ENCODE measurements at places on chromosomes 5 and 9.

DNA sequence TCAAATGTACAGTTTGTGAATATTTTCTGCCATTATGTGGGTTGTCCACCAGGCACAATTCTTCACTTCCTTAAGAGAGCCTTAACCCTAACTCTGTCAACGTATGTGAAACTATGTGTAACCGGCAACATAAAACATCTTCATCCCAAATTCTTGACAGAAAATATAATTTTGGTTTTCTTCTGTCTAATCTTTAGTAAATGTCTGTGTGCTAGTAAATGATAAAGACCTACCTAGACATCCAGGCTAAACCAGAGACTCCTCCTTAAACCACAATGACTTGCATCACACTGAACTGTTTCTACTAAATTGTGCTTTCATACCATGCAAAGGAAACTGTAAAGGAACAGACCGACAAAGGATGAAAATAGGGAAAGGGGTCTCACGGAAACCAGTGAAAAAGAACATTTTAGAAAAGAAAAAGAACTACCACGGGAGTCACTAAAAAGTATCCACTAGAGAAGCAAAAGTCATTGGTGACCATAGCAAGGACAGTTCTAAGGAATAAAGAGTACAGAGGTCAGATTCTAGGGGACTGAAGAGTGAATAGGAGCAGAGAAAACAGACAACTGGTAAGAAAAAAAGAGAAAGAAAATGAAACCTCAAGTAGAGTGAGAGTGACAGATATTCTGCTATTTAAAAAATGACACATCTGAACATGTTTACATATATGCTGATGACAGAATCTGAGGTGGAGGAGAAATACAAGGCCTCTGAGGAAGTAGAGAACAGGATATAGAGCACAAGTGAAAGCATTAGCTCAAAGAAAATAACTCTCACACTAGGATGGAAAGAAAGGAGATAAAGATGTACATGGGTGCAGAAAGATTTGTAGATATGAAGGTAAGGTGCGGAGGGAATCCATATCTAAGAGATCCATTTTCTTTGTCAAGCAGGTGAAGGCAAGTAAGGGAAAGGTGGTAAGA lies 49.4 kb downstream of the FNIP1 start:
- DNase-seq: no peak

DNA sequence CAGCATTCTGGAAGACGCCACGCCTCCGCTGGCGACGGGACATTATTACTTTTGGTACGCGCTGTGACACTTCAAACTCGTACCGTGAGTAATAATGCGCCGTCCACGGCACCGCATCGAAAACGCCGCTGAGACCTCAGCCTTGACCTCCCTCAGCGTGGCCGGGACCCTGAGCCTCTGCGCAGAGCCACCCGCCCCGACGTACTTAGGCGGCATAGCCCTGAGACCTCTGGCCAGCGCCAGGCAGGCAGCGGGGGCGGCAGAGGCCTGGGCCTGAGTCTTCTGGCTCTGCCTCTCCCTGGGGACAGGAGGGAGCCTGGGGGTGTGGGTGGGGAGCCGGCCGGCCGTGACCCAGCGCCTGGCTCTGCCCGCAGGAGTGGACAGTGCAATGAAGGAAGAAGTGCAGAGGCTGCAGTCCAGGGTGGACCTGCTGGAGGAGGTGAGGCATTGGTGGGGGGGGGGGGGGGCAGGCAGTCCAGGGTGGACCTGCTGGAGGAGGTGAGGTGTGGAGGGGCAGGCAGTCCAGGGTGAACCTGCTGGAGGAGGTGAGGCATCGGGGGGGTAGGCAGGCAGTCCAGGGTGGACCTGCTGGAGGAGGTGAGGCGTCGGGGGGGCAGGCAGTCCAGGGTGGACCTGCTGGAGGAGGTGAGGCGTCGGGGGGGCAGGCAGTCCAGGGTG lies 8.0 kb downstream of the EGFL7 start:
- DNase-seq: no peak

- no peak for DNase-seq
Observed at GRCh38 chr5:60843936-60844905, at the start of gene ELOVL7. TSS of gene ELOVL7 (minus strand) at chr5:60844269. CDS start at chr5:60787397, 56,872 bp downstream.

DNA sequence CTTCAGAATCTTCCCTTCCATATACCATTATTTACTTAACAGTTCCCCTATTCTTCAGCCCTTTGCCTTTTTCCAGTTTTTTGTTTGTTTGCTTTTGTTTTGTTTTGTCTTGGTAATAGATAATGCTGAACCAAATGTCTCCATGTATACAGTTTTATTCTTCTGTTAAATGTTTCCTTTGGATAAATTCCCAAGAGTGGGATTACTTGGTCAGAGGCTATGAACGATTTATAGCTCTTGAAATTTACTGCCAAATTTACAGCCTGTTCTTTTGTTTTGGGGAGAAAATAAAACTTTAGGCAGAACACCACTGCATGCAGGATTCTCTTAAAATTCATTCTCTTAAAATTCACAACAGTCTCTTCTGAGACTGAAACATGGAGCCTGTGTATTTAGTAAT lies 38.6 kb downstream of the NR4A3 start:
- DNase-seq: no peak

DNA sequence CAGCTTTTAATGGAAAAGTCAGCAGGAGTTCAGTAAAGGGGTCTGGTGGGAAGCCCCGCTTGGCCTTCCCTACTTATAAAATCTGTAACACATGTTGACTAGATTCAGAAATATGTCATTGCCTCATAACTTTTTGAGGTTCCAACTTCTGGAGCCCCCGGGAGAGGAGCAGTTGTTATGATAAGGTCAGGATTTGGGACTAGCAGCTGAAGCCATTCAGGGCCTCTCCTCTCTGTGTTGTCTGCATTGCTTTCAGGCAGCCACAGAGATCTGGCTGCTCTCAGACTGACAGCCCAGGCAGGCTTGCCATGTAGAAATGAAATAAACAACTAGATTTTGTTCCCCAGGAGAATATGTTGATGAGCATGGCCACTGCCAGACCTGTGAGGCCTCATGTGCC lies 167.1 kb downstream of the RFK start:
- no peak for DNase-seq

DNA sequence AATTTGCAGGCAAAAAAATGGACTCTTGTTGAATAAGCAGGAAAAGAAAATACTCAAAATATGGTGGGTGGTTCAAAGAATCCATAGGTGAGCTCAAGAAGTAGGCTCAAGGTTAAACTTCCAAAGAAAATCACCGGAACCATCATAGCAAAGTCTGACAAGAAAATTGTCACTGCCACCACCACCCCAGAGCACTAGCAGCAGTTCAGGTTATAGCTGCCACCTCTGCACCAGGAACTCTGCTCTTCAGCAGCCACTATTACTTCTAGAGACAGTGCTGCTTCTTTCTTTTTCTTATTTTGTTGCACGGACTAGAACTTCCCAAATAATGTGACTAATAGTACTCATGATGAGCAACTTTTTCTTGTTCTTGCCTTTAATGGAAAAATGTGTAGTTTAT lies 70.3 kb downstream of the SPEF2 start:
- DNase-seq: no peak

Data from stimulated activated CD4-positive, alpha-beta T cell treated with anti-CD3 and anti-CD28 coated beads, Interleukin-1b, Interleukin-23, amount 100 ng/mL, for 4 hours (primary cell).